ENCODE measurements at places on chromosomes 12 and 14. TPM values are rescaled to one million over a fixed set of nuclear protein-coding genes. Genes with fewer than 3 reads are reported as not detected.

The FOS gene
- total RNA-seq, result 68.3 TPM

The TAS2R50 gene
- 2.4 TPM for total RNA-seq

The HOXC9 gene
- total RNA-seq, result not detected

The TCTN1 gene
- total RNA-seq, result 20.6 TPM

The AICDA gene
- total RNA-seq, result not detected

The TAC3 gene
- not detected for total RNA-seq

The PTCSC3 gene
- total RNA-seq, result not detected

The ANO6 gene
- 76.3 TPM for total RNA-seq

The SERPINA10 gene
- not detected for total RNA-seq

The CLEC1A gene
- total RNA-seq, result not detected

The RFX4 gene
- 0.15 TPM for total RNA-seq

Measured in melanocyte of skin (primary cell).